Left hindlimb (tissue), 1 donor: ENCODE measurements at places on chromosomes 12 and 14.

- no peak for DNase-seq
Measured at GRCh38 chr14:48842785-48843184, 743.4 kb downstream of the RPS29 start.

DNA sequence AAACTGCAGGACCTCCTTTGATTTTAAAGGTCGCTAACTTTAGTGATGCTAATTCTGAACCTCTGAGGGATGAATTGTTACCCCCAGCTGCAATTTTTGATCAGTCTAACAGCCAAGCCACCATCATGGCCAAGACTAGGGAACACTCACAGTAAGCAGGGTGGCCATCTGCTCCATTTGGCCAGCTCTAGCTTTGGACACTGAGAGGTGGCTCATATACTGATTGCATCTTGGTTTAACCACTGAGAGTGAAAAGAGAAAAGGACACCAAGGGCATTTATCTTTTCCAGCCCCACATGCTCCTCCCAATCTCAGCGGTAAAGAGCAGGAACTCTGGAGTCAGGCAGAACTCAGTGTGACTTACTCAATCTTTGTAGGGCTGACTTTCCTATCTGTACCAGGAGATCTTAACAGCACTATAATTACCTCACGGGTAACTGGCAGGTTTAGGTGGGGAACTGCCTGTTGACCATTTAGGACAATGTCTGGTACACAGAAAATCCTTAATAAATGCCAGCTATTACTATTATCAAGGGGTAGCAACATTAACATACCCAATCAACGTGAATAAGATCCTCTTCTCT lies 6.2 kb downstream of the LPCAT3 start:
- no peak for DNase-seq

GRCh38 chr14:26286081-26286912 lies 311.5 kb downstream of the NOVA1 start:
- peak; percentile 28 for DNase-seq

GRCh38 chr14:101217080-101217463 lies 313.6 kb upstream of the RTL1 start:
- peak; percentile 12 for DNase-seq

GRCh38 chr14:22837750-22838538 lies 1.6 kb downstream of the MMP14 start:
- peak; percentile 59 for DNase-seq

DNA sequence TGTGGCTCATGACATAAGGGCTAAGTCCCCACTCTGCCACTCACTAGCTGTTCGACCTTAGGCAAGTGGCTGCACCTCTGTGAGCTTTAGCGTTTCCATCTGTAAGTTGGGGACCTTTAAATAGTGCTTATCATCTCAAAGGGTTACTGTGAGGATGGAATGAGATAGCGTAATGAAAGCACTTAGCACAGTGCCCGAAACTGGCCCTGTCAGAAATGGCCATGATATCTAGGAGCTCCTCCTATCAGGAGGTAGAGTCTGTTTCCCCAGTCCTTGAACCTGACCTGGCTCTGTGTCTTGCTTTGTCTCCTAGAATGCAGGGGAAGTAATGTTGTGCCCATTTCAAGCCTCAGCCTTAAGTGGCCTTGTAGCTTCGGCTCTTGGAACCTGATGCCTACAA lies 211.0 kb downstream of the RBM19 start:
- DNase-seq: no peak

- no peak for DNase-seq
Measured at GRCh38 chr12:94157981-94158411, 9.6 kb downstream of the PLXNC1 start.

- no peak for DNase-seq
Measured at GRCh38 chr12:26416550-26416949, 221.2 kb downstream of the SSPN start.

- no peak for DNase-seq
Measured at GRCh38 chr14:22497144-22497423, 91.9 kb downstream of the DAD1 start.
